RPMI8226 (cell line): ENCODE measurements at places on chromosomes 6 and 20.
A peak's percentile ranks its signal among the peaks of the same experiment; 100 is the strongest.

DNA sequence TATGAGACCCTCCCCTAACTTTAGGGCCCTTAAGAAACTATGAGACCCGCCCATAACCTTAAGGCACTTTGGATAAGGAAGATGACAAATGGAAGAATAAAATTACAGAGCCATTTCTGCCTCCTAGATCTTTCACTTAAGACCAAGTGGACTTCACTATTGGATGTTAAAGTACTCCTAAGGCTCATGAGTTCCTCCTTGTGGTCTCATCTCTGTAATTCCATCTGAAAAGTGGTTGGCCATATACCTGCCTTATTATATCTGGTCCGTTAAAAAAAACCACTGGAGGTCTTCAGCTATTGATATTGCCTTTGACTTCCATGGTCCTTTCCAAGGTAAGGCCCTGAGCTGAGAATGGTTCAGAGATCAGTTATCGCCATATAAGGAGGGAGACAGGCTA, 310.3 kb downstream of the EYA4 start:
- DNase-seq: no peak

- DNase-seq: no peak
These were observed 117.8 kb upstream of the KCNG1 start for GRCh38 chr20:51140671-51141070.

GRCh38 chr6:21414065-21414464, 179.5 kb upstream of the SOX4 start:
- no peak for DNase-seq

DNA sequence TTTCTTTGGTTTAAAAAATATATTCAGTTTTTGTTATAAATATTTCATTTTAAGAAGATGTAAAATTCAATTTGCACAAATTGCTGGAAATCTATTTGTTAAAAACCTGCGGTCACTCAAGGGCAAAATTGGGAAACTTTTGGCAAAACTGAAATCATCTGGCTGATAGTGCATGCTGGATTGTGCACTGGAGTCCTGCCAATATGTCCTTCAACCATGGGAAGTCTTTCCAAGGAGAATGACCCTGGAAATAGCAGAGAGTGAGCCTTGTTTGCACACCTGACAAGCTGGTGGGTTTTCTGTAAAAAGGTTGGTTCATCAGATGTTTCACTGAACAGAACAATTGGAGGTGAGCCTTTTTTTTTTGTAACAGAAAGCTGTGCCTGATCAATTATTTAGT, 413.5 kb downstream of the BTBD3 start:
- DNase-seq: no peak

DNA sequence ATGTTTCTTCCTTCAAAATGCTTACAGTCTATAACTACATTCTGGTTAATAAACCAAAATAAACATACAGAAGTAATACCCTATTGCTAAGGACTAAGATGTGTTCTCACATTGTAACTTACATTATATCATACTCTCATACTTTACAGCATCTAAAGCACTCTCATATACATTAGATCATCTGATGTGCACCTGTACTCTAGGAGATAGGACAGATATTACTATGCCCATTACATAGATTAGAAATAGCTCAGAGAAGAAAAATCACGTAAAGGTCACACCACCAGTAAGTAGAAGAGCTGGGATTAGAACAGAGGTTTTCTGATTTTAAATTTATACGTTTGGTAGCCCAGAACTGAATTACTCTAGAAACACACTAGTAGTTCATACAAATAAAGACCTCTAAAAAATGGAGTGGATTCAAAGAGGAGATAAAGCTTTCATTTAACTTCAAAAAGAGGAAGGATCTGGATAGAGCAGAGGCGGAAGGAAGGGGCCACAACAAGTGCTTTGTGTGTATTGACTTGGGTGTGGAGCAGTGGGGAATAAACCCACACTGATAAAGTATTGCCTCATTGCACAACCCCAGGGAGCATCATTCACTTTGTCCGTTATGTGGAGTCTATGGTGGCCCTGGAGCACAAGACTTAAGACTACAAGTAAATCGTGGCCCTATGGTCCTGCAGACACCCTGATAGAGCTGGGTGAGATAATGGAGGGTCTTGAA, 30.9 kb downstream of the SLC2A12 start:
- DNase-seq: no peak

- DNase-seq: no peak
These were observed 15.3 kb downstream of the PHIP start for GRCh38 chr6:79062708-79063107.

DNA sequence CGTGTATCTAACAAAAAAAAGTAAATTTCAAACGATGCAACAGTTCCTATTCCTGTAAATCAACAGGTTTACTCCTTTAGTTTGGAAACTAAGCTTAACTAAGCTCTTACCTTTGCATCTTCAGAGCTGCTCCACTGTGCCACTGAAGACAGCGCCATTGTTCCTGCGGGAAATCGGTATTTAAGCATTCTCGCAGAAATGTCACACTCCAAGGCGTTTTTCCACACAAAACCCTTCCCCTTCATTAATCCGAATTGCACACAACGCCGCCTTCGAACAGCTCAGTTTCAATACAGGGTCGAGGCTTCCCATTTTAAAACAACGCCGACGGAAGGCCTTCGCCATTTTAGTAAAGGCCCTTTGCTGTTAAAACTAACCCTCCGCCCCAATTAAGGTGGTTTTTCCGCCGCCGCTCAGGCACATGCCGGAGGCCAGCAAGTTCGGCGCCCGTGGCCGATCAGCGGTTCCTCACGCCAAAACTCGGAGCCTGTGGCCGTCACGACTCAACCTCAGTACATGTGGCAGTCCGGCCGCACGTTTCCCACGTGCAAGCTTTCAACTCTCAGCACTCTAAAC, 35.4 kb upstream of the SYNCRIP start:
- no peak for DNase-seq

DNA sequence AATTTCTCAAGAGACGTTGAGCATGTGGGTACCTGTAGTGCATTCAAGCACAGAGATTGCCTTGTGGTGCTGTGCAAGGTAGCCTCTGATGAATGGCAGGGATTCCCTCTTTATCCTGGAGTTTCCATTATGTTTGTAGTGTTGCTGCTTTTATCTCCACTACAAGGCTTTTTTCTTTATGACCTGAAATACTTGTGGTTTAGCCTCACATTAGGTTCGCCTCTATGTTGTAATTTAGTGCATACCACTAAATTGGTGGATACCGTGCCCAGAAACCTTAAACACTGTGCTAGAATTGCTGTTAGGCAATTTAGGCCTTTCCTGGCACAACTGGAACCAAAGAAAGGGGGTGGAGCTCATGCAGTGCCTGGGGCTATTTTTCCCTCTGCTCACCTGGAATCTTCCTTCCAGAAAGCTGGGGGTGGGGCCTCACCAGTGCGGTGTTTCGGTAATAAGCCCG, 76.8 kb downstream of the NCOA7 start:
- DNase-seq: no peak

- no peak for DNase-seq
These were observed 29.4 kb downstream of the TIAM2 start for GRCh38 chr6:155024391-155025027.

DNA sequence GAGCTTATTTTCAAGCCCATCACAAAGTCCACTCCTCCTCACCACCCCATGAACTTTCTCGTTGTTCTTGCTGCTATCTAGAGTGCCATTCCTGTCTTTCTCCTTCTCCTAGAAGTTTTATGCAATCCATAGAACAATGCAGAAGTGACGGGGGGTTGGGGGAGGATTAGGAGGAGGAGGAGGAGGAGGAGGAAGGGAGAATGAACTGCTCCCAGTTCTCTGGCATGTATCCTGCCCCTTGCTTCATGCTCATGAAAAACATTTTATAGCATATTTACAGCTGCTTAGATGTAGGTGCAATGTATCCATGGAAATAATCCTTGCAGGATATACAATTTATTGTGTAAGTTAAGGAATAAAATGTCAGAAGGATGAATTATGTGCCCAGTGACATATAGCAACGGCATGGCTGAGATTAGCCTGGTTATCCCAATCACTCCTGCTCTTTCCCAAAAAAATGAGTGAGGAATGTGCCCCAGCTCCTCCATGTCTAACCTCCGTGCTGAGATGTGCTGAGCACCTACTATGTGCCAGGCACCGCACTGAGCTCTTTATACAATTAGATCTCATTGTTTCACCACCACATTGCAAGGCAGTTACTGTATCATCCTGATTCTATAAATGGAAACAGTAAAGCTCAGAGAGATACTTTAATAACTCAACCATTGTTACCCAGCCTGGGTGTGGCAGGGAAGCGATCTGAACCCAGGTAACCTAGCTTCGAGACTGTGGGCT, 41.6 kb upstream of the TFAP2C start:
- no peak for DNase-seq

DNA sequence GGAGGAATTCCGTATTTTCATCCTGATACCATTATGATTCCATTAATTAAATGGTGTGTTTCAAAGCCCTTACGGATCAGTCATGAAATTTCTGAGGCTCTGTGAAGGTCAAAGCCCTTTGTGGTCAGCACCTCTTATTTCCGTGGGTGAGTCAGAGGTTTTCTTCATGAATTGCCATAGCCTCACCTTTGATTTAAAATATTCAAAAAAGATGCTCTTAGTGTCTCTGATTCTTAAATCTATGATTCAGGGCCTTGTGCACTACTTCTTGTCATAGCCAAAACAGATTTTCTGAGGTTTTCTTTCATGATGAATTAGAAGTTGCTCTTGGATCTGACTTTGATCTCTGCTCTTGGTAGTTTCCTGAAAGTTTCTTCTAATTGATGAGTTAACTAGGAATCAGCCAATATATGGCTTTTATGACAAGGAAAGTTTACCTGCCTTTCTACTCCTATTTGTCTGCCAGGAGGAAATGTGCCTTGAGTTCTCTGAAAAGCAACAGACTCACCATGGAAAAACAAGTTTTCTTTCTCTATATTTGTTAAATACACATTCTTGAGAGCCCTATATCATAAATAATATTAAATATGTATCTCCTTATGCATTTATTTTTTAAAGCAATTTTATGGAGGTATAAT, 613.0 kb downstream of the UTRN start:
- no peak for DNase-seq

DNA sequence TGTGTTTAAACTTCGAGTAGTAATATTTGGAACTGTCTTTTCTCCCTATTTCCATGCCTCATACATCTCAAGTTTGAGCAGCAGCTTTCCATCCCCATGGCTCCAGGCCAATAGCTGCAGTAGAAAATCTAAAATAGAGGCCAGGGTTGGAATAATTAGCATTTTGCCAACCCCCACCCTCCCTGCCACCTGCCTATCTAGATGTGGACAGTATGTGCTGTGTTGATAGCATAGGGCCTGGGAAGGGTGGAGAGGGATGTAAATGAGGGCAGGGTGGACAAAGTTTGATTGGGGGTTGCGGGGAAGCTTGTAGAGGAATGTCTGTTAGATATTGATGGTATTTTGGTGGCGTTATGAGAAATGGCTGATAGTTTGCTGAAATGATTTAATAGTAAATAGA, 5.6 kb downstream of the TOP1 start:
- DNase-seq: no peak

DNA sequence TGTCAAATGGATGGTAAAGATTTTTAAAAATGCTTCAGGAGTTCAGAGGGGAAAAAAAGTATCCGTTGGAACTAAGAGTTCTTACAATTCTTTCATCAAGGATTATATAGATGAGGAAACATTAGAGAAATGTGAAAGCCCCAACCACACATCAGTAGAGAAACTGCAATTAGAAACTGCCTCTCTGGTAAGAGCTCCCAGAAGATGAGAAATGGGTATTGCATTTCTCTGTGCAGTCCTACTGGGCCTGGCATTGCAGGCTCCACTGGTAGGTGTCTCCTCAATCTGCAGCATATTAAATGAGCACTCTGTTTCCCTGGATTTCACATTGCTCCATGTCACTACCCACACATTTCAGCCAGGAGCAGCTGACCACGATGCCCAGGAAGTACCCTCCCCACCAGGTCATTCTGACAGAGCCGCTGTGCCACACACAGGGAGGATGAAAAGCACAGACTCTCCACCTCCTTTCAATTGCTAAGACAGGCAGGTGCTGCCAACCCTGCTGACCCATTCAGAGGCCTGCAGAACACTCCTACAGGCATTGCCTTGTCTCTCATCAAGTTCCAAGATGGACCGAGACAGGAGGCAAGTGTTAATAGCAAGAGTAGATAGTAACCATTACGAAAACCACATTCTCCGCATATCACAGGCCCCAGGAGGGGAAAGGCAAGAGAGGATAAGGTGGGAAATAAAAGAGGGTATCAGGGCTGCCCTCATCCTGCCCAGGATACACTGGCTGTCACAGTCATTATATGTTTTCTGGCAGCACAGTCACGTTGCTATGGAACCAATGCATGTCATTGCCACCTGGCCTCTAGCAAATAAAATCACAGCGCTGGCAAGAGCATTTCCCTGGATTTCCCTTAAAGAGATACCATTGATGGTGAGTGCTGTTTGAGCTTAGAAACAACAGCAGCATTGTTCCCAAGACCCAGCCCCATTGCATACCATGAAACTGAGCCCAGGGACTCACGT, 241.7 kb downstream of the ATXN1 start:
- DNase-seq: no peak

- DNase-seq: no peak
These were observed 33.0 kb upstream of the ME1 start for GRCh38 chr6:83463886-83464285.

- DNase-seq: no peak
These were observed 396.8 kb upstream of the HS3ST5 start for GRCh38 chr6:114739656-114740055.

- no peak for DNase-seq
These were observed 277.1 kb downstream of the PAX1 start for GRCh38 chr20:21982559-21982958.

DNA sequence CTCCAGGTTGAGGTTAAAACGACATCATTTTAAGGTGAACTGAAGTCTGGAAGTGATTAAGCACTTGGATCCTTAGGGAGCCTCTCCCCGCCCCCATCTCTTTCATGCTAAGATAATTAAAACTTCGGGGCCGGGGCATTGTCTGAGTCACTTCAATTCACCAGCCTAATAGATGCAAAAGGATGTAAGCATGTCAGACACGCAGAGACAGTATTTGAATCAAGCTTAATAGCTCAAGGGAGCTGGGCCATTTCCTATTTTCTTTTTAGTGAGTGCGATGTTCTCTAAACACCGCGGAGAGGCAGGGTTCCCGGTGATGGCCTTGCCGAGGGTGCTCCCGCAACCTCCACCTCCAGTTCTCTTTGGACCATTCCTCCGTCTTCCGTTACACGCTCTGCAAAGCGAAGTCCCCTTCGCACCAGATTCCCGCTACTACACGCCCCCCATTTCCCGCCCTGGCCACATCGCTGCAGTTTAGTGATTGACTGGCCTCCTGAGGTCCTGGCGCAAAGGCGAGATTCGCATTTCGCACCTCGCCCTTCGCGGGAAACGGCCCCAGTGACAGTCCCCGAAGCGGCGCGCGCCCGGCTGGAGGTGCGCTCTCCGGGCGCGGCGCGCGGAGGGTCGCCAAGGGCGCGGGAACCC, 516 bp upstream of the IRF4 start:
- DNase-seq: peak; percentile 81

GRCh38 chr20:4730780-4731179, 9.1 kb downstream of the PRND start:
- peak; percentile 23 for DNase-seq

GRCh38 chr6:156060013-156060412, 604.4 kb upstream of the NOX3 start:
- no peak for DNase-seq
